ENCODE measurements at places on chromosomes 1 and 21.

- DNase-seq, result no peak
Measured at GRCh38 chr1:38860454-38860795, 853 bp upstream of the RRAGC start.

- DNase-seq, result no peak
Measured at GRCh38 chr1:92913093-92913819, 48.0 kb downstream of the DIPK1A start.

GRCh38 chr1:222454782-222455181, 93.1 kb downstream of the HHIPL2 start:
- DNase-seq, result peak; percentile 61

DNA sequence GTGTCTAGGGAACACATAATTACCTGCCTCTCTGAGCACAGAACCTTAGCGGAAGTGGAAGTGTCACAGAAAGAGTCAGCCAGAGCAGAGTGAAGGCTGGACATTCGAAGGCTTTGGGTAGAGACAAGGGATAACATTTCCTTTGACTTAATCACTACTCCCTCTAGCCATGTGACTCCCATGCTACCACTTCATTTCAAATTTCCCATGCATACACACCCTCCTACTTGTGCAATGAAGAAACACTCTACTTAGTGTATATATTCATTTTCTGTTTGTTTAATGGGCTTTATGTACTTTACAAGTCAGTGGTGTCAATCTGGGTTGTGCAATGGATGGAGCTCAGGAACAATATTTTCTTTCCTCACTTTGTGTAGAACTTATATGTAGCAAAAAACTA, 6.9 kb downstream of the ANKRD35 start:
- DNase-seq, result no peak

- DNase-seq, result peak; percentile 47
Measured at GRCh38 chr1:228860911-228861831, 125.9 kb downstream of the RHOU start.

DNA sequence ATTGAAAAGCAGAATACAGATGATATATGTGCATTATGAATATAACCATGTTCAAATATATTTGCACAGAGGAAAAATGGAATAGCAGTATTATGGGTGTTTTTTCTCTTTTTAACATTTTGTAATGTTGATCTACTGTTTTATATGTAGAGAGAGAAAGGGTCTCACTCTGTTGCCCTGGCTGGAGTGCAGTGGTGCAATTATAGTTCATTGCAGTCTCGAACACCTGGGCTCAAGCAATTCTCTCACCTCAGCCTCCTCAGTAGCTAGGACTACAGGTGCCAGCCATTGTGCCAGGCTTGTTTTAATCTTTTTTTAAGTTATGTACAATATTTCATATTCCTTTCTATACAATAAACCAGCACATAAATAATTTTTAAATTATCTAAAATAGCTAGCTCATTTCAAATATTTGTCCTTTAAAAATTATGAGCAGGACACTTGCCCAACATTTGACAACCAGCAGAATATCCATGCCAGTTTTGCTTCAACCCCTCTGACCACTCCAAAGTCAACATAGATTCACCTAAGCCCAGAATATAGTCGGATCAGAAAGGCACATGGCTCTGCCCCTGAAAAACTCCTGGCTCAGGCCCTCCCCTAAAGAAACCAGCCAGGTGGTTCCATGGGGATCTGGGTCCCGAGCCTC, 29.8 kb downstream of the ZNF281 start:
- no peak for DNase-seq

GRCh38 chr1:31661856-31662255, 17.2 kb upstream of the PEF1 start:
- DNase-seq, result no peak

- DNase-seq, result no peak
Measured at GRCh38 chr1:46450160-46450517, 39.5 kb upstream of the DMBX1 start.

DNA sequence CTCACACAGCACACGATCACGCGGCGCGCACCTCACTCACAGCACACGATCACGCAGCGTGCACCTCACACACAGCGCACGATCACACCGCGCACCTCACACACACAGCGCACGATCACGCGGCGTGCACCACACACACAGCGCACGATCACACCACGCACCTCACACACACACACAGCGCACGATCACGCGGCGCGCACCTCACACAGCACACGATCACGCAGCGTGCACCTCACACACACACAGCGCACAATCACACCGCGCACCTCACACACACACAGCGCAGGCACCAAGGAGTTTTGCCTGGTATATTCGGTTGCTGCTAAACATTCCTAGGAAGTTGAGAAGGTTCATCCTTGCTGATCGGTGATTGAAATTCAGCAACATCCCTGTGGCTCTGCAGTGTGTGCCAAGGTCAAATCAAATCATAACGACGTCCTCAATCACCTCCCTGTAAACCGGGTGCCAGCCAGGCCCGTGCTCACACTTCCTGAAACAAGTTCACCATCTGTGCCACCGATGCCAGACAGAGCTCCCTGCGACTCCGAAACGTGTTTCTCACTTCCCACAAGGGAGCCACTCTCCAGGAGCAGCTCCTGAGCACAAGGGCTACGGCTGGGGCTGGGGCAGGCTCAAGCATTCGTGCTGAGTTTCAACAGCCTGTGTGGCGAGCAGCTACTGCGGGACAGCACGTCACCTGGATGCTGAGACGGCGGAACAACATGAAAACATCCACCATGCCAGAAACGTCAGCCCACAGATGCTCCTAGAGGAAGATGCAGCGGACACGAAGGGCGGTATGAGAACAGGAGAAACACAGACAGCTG, 30.2 kb downstream of the WDR4 start:
- no peak for DNase-seq

DNA sequence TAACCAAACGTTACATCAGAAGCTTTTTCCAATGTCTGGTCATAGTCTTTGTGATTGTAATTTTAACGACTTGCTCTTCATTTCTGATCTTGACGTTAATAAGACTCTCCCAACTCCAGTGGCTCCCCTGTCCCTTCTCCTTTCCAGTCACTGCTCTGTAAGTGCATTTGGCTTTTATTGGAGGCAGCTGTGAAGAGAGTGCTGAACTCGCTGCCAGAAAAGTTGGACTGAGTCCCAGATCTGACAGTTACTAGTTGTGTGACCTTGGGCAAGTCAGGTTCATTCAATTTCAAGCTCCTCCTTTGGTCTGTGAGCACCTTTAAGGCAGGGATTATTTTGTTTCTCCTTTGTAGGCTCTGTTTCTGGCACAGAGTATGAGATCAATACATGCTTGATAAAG, 109.6 kb upstream of the TSPAN2 start:
- no peak for DNase-seq

DNA sequence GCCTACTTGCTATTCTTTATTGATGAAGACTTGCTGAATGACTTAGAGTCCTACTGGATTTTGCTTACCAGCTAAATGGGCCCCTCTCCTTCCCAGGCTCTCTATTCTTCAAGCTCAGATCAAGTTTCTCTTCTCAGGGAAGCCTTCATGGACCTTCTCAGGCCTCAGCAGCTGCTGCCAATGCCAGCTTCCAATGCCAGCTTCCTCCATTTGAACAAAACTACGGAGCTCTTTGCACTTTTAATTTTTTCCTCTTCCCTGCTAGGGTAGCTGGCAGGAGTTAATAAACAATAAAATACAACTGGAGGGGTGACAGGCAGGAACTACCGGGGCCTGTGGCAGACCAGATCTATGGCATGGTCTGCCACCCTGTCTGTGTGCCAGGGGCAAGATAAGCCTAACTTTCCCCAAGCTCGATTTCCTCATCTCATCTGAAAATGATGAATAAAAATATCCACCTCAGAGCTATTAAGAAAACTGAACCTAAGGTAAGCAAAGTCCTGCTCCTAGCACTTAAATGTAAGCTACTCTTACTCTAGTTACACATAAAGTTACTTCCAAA, 995 bp upstream of the IPO13 start:
- DNase-seq, result no peak

- peak; percentile 91 for DNase-seq
Measured at GRCh38 chr1:46446646-46447498, 42.8 kb upstream of the DMBX1 start.

- no peak for DNase-seq
Measured at GRCh38 chr1:170284512-170284911, 138.8 kb downstream of the NTMT2 start.

DNA sequence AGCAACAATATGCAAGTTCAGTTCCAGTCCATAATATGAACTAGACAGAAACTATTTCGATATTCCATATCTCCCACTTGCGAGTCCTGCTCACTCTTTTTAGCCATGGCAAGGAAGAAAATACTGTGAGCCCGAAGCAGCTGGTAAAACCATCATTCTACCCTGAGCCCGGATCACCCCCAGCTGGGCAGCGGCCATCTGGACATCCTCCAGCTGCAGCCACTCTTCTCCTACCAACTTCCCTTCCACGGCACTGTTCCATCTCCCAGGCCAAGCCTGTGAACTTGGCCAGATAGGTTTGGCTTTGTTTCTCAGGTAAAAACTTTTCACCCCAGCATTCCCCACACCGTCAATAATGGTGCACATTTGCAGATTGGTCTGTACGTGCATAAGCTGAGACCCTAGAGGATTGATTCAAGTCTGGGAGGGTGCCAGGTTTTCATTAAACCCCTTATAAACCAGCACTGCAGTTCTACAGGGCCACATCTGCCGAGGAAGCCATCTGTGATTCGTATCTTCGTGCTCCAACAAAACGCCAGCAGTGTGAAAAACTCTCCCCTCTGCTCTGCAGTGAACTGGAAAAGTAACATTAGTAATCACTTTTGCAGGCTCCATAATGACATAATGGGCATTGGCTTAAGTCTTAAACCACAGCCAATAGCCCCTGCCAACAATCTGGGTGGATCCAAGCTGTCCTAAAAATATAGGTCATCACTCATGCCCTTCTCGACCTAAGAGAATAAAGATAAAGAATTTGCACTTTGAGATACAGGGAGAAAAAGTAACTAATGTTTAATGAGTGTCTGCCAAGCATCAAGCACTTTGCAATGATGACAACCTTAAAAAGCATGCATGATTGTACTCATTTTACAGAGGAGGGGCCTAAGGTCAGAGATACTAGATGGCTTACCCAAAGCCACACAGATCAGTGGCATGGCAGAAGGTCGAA, 205.1 kb downstream of the PLPP3 start:
- DNase-seq, result no peak

GRCh38 chr1:156152628-156153027, 757 bp upstream of the SEMA4A start:
- no peak for DNase-seq

DNA sequence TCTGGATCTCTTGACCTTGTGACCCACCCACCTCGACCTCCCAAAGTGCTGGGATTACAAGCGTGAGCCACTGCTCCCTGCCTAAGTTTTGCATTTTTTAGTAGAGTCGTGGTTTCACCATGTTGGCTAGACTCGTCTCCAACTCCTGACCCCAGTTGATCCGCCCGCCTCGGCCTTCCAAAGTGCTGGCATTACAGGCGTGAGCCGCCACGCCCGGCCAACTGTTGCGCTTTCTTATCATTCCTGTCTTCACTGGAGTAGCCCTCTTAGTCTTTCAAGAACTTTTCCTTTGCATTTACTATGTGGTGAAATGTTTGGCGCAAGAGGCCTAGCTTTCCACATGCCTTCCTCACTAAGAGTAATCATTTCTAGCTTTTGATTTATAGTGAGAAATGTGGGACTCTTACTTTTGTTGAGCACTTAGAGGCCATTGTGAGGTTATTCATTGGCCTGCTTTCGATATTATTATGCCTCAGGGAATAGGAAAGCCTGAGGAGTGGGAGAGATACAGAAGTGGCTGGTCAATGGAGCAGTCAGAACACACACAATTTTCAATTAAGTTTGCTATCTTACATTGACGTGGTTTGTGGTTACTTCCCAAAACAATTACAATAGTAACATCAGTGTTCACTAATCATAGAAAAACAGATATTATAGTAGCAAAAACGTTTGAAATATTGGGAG, 111.0 kb downstream of the ZMYM4 start:
- DNase-seq, result no peak

GRCh38 chr1:241411056-241411775, 54.2 kb upstream of the RGS7 start:
- no peak for DNase-seq

GRCh38 chr1:219931033-219931432, 2.7 kb upstream of the SLC30A10 start:
- no peak for DNase-seq

GRCh38 chr1:115432061-115432460, 94.0 kb upstream of the NGF start:
- DNase-seq, result no peak

DNA sequence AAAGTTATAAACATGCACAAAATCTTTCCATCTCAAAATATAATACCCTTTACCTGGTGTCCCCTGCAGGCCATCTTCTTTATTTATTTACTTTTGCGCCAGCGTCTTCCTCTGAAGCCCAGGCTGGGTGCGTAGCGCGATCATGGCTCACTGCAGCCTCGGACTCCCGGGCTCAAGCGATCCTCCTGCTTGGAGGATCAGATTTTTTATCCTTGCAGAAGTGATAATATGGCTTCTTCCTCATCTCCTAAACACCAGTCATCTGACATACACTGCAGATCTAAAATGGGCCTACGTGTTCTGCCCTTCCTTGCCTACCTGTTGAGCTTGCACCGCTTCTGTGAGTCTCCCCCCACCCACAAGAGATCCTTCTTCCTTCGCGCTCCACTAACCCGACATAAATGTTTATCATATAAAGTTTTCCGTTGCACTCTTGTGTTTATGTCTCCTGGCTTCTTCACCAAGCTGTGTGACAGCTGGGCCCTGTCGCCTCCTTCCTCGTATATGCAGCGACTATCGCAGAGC, 506 bp upstream of the SRP9 start:
- no peak for DNase-seq

DNA sequence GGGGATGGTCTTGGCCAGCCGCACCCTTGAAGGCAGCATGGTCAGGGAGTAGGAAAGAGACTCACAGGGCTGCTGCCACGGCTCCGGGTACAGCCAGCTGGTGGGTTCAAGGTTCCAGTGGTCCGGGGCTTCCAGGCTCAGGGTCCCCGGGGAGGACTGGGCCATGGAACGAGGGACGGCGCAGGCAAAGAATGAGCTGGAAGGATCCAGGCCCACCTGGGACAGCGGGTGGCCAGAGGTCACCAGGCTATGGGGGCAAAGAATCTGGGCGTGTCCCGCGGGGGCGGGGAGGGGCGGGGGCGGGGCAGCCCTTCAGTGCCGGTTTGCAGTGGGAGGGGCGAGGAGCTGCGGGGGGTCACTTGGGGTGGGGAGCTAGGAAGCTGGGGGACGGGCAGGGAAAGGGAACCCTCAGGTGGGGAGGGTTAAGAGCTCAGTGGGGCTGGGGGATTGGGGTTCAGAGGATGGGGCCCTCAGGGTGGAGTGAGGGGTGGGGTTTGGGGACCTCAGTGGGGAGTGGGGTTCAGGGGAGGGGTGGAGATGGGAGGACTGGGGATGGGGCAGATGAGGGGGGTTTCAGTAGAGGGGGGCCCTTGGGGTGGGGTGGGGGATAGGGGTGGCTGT, at the start of gene DNMT3L:
TSS of gene DNMT3L (minus strand) at position 223 of the 621 bp plus-strand sequence. CDS start 638 bp downstream, outside the sequence.
- no peak for DNase-seq

- DNase-seq, result no peak
Measured at GRCh38 chr1:33784876-33785275, 79.0 kb upstream of the HMGB4 start.
